Right atrium auricular region (tissue), 2 donors: ENCODE measurements at places on chromosomes 2 and 18.

- DNase-seq: no peak
Measured at GRCh38 chr2:198096965-198097364, 292.6 kb downstream of the PLCL1 start.

- DNase-seq: no peak
Measured at GRCh38 chr2:221501210-221501882, 70.8 kb downstream of the EPHA4 start.

GRCh38 chr2:3873899-3874298 is 170.5 kb downstream of the DCDC2C start:
- DNase-seq: no peak

DNA sequence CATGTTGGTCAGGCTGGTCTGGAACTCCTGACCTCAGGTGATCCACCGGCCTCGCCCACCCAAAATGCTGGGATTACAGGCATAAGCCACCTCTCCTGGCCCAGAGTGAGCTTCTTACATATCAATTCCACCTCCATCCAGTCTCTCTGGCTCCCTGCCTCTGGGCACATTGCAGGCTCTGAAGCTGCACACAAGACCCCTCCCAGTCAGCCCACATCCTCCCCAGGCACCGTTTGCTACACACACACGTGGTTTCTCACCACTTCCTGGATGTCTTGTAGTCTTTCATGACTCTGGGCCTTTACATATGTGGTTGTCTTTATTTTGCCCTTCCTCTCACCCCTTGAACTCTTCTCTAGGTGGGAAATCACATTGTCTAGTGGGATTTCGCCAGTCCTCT is 64.0 kb upstream of the CABLES1 start:
- DNase-seq: no peak

DNA sequence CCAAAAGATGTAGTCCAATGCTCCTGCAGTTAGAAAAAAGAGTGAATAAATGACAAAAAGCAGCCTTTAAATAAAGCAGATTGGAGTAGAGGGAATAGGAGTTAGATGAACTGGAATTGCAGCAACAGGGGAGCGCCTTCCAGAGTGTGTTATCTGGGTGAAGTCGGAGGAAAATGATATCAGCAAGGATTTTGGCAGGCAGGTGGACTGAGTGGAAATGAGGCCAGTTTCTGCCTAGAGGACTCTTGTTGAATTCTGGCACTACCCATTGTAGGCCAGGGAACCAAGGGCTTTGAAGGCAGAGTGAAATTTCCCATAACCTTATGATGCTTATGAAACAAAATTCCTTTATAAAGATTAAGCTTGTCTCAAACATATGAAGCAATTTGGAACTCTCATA is 59.8 kb downstream of the AKAIN1 start:
- no peak for DNase-seq

GRCh38 chr2:172137943-172138342 is 35.2 kb upstream of the DLX2 start:
- DNase-seq: no peak
